AG04450 (cell line): ENCODE measurements at places on chromosomes 16 and 17.

GRCh38 chr16:81583893-81584631, 139.5 kb downstream of the CMIP start:
- peak; percentile 58 for DNase-seq

GRCh38 chr16:25747160-25747758, 55.5 kb downstream of the HS3ST4 start:
- DNase-seq, result no peak

- DNase-seq, result no peak
Observed at GRCh38 chr17:57557416-57557815, 187.7 kb downstream of the CCDC182 start.

DNA sequence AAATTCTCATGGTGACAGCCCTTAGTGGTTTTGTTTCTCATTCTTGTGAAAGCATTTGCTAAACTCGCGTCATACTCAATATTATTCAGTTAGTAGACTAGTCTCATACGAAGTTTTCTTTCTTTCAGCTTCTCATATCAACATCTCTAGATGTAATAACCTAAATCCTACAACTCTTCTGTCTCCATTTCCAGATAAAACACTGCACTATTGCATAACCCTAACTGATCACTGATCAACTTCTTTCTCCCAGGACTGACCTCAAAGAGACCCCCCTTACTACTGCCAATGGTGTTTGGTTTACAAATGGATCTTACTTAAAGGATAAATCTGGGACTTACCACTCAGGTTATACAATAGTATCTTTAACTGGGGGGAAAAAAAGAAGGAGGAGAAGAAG, 36.3 kb upstream of the TEKT1 start:
- no peak for DNase-seq

- no peak for DNase-seq
Observed at GRCh38 chr16:1634541-1634940, 22.4 kb downstream of the CRAMP1 start.

- DNase-seq, result no peak
Observed at GRCh38 chr17:80916246-80916645, 75.4 kb upstream of the CHMP6 start.

GRCh38 chr17:43846221-43846712, 709 bp upstream of the CD300LG start:
- peak; percentile 33 for DNase-seq

DNA sequence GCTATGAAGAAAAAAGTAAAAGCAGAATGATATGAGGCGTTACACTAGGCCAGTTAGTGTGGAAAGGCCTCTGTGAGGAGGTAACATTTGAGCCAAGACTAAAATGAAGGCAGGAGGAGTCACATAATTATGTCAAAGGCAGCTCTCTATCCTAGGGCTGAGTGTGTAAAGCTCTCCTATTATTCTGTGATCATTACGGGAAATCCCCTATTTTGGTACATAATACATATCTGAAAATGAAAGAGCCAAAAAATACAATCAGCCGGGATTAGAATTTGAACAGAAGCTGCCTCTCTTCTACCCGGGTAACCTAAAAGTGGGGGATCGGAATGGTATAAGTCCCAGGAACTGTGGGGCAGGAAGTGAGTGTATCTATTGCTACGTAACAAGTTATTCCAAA, 27.1 kb downstream of the HEATR3 start:
- no peak for DNase-seq

DNA sequence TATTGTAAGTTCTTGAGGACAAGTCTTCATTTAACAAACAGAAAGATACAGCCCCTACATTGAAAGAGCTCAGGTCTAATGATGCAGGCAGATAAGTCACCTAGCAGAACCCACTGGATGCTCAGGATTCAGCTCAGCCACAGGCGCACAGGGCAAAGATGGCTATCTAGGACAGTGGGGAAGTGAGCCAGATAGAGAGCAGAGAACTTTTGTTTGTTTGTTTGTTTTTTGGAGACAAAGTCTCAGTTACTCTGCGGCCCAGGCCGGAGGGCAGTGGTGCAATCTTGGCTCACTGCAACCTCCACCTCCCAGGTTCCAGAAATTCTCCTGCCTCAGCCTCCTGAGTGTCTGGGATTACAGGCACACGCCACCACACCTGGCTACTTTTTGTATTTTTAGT, 20.4 kb downstream of the METTL2A start:
- no peak for DNase-seq

GRCh38 chr16:1784977-1785845, 2.5 kb downstream of the NUBP2 start:
- DNase-seq, result no peak

DNA sequence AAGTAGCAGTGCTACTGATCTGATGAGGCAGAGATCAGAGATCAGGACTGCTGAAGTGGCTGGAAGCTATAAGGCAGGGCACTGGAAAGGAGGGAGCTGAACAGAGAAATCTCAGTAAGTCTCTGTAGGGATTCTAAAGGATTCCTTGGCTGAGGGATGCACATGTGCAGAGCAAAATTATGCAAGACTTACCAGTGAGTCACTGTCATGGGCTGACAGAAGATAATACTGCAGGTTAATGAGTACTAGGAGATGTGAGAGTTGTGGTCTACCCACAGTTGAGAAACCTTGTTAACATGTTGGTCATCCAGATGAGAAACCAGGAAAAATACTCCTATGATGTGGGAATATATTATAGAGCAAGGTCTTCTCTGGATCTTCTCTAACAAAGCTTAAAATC, 378.1 kb downstream of the HAPSTR1 start:
- no peak for DNase-seq

DNA sequence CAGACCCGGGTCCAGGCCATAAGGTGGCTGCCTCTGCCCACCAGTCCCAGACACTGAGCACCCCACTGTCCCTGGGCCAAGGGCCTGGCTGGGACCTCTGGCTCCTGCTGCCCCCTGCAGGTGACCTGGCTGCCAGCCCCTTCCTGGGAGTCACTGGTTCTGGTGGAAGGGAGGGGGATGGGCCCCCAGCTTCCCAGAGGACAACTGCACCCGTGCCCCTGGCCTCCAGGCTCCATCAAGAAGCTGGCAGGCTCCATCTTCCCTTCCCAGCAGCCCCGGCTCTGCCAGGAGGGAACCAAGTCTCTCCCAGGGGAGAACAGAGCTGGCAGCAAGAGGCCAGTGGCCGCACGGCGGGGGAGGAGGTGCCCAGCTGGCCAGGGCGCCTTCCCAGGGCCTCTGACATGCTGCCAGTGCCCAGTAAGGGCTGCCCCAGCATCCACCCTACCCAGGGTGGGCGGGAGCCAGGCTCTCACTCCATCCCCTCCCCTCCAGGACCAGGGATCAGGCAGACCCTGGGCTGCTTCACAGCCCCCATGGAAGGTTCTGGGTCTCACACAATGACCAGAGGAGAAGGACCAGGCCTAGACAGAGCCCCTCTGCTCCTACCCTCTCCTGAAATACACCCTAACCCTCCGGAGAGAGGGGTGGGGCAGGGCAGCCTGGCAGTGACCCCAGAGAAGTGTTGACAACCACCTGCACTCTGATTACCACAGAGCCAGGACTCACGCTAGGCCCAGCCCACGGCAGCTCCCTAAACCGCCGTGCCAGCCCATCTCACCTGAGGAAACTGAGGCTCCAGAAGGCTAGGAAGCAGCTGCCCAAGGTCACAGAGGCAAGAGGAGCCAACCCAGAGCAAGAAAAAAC, 3.6 kb downstream of the CLUH start:
- DNase-seq, result no peak

- no peak for DNase-seq
Observed at GRCh38 chr17:39759204-39759603, 21.5 kb downstream of the GRB7 start.

GRCh38 chr17:40795019-40795667, 4.6 kb downstream of the KRT28 start:
- no peak for DNase-seq

- no peak for DNase-seq
Observed at GRCh38 chr16:57516176-57516725, 20.1 kb downstream of the CCDC102A start.

GRCh38 chr17:1718362-1719165, 5.9 kb upstream of the WDR81 start:
- DNase-seq, result no peak

DNA sequence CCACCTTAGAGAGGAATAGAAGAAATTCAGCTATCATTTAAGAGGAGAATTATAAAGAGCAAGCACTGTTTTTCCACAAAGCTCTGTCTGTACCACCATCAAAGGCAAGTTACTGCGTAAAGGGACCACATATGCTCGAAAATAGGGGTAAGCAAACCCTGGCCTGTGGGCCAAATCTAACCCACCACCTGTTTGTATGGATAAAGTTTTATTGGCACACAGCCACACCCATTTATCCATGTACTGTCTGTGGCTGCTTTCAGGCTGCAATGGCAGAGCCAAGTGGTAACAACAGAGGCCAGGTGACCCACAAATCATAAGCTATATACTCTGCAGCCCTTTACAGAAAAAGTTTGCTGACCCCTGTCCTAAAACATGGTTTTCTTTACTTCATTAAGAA, 180.3 kb downstream of the MRTFB start:
- DNase-seq, result no peak

DNA sequence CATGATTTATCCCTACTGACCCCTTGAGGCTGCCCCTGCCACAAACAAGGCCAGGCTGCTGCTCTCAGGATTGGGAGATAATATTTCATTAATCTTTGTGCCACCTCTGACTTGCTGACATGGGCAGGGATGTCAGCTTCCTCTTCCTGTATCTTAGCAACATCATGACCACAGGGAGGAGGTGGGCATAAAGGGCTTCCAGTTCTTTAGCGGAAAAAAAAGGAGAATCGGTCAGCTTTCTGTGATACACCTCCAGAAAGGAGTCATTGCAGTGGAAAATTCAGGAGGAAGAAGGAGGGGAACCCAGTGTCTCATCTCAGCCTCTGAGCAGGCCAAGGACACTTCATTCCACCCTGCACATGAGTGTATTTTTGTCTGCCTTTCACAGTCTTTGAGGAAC, 206.8 kb upstream of the SDK2 start:
- DNase-seq, result no peak

GRCh38 chr17:68205808-68206720, 41.8 kb upstream of the AMZ2 start:
- no peak for DNase-seq

DNA sequence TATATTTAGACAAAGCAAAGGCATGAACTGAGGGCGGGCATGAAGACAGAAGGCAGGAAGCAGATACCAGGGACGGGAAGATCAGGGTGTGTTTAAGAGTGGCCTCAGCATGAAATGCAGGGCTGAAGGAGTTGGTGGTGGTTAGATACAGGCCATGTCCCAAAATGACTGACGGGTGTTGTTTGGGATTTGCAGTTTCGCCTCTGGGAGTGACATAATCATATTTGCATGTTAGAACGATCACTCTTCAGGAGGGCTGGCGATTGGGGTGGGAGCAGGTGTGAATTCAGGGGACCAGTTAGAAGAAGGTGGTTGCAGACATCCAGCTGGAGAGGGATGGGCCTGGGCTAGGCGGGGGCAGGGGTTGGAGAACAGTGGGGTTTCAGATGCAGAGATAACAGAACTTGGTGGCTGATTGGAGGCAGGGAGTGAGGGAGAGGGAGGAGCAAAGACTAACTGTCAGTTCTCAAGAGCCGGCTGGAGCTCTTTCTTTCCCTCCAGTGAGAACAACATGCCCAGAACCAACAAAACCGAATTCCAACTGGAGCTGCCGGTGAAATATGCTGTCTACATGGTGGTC, 27.2 kb upstream of the ITGAX start:
- no peak for DNase-seq

DNA sequence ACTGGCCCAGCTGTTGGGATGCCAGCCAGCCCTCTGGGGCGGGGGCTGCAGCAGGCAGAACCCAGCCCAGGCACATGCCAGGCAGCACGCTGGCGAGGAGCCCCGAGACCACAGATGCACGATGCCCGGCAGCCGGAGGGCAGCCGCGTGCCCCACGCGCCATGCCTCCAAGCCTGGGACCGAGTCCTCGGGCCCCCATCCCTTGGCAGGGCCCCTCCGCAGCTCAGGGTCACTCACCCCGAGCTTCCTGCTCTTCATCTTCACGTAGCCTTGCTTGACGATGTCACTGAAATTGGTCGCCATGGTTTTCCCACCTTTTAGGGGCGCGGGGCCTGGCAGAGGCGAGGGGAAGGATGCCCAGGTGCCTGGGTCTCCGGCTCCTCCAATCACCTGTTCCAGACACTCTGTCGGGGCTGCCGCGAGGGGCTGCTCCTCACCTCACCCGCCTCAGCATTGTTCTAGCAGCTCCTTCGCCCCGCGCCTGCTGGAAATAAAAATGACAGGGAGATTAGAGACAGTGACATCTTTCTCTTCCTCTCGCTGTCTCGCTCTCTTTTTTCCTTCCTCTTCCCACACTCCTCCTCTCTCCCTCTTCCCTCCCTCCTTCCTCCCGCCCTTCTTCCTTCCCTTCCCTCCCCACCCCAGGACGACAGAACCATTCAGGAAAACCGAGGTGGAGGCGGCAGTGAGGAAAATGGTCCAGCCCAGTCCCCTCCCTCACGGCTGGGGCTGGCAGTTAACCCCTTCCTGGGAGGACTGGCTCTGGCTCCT, 6.9 kb downstream of the DOK4 start:
- DNase-seq, result no peak
